Stimulated activated CD8-positive, alpha-beta memory T cell treated with anti-CD3 and anti-CD28 coated beads, Interleukin-15, amount 100 ng/mL, for 1 hour (primary cell): ENCODE measurements at places on chromosomes 3 and 15.

GRCh38 chr3:65633018-65633638, 405.6 kb downstream of the MAGI1 start:
- no peak for DNase-seq

- no peak for DNase-seq
Observed at GRCh38 chr15:58513726-58514336, 82.0 kb downstream of the LIPC start.

DNA sequence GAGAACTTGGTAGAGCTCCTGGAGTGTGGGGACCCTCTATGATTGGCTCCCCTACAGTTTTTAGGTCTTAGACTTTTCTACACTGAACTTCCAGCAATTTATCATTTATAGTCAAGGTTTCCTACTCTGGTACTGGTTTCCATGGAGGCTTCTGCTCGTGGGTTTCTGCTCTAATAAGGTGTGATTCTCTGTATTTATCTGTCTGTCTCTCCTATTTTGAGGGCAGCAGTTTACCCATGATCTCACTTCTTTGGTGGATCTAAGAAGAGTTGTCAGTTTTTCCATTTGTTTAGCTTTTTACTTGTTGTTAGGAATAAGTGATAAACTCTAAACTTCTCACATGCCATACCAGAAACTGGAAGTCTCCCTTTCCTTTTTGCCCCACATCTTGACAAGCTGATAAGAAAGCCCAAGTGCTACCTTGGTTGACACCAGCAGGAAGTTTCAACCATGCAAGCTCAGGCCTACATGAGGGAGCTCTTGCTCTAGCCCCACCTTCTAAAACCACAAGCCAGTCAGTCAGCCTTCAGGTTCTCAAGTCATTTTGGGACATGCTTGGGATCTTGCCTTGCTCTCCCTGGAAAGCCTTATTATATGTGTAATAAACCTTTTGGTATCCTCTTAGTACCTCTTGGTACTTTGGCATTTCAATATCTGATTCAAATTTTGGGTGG, 10.0 kb downstream of the TIMMDC1 start:
- DNase-seq: no peak

GRCh38 chr3:9149566-9149965, 99.9 kb downstream of the SRGAP3 start:
- no peak for DNase-seq

DNA sequence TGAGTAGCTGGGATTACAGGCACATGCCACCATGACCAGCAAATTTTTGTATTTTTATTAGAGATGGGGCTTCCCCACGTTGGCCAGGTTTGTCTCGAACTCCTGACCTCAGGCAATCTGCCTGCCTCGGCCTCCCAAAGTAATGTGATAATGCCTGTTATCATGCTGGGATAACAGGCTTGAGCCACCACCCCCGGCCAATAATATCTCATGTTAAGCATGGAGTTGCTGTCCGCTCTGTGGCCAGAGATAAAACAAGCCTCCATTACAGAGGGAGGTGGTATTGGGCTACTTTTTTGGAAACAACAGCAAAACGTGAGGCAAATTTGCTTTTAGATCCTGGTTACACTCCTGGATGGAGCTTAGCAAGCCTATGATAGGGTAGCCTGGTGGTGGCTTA, 32.9 kb upstream of the ALG1L2 start:
- no peak for DNase-seq

GRCh38 chr3:11238880-11239279, 33.3 kb upstream of the ATG7 start:
- DNase-seq: no peak

DNA sequence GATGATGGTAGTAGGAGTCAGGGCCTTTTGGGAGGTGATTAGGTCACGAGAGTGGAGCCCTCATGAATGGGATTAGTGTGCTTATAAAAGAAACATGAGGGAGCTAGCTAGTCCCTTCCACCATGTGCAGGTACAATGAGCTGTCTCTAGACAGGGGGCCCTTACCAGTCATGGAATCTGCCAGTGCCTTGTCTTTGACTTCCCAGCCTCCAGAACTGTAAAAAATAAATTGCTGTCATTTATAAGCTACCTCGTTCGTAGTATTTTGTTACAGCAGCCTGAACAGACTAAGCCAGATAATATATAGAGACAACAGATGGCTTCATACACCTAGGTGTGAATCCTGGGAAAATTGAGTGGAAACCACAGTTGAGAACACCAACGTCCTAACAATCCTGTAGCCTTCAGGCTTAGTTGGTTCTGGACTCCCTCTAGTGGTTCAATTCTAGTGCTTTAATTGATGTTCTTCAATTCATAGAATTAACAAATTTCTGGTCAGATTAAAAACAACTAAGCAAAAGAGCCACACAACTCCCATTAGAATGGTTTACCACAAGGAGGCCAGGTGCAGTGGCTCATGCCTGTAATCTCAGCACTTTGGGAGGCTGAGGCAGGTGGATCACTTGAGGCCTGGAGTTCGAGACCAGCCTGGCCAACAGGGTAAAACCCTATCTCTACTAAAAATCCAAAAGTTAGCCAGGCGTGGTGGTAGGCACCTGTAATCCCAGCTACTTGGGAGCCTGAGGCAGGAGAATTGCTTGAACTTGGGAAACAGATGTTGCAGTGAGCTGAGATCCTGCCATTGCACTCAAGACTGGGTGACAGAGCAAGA, 21.3 kb upstream of the GATM start:
- DNase-seq: no peak

GRCh38 chr3:196949750-196950149, 7.4 kb upstream of the NCBP2 start:
- no peak for DNase-seq

DNA sequence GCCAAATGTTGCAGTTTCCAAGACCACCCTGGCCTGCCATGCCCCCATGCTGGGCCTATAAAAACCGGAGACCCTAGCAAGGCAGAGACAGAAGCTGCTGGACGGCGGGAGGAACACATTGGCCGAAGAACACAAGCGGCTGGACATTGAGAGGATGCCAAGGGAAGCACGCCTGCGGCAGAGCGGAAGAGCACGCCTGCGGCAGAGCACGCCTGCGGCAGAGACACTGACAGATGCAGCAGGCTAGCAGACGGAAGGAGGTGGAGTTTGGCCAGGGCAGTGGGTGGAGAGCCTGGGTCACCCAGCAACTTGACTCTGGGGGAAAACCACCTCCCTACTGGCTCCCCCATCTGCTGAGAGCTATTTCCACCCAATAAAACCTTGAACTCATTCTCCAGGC, 322.3 kb upstream of the TBL1XR1 start:
- no peak for DNase-seq

GRCh38 chr3:22373182-22373581, 622.2 kb upstream of the ZNF385D start:
- no peak for DNase-seq

DNA sequence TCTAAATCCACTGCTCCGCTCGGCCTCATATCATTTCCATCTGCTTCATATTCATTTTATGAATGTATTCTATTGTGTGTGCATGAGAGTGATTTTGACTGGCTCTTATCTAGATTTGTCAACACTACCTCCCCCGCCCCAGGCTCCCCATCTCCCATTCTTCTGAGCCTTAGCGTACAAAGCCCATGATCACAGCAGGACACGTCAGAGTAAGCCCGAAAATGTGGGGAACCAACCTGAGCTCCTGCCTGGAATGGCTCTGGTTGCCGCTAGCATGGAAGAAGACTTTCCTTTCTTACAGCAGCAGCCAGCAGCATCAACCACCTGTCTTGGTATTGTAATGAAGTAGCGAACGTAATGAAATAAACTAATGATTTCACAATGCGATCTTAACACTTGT, 61.4 kb downstream of the GABRB3 start:
- no peak for DNase-seq

DNA sequence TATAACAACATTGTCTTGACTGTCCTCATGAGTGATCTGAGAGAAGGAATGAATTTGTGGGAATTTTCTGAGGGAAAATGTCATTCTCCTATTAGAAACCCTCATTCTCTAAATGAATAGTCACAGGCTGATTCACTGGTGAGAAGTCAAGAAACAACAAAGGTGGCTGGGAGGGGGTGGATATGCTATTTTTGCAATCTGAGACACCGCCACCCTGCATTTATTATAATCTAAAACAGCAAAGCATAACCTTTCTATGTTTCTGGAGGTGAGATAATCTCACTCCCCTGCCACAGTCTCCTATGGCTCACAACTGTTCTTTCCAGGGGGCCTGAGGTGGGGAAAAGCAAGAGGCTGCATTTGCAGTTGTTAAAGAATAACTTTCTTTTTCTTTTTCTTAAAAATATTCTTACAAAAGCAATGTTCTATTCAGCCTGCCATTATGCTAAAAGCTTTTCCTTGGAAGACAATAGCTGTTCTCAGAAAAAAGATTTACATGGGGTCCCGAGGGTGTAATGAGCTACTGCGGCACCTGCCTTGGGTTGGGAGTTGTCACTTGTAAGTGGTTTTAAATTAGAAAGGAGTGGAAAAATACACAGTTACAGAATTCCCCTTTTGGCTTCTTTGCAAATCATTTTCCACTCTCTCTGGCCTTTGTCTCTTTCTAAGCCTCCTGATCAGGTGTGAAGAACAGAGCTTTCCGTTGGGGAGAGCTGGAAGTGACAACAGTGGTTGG, 220.9 kb downstream of the AGBL1 start:
- no peak for DNase-seq

DNA sequence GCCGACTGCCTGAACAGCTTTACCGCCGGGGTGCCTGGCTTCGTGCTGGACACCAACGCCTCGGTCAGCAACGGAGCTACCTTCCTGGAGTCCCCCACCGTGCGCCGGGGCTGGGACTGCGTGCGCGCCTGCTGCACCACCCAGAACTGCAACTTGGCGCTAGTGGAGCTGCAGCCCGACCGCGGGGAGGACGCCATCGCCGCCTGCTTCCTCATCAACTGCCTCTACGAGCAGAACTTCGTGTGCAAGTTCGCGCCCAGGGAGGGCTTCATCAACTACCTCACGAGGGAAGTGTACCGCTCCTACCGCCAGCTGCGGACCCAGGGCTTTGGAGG, 815 bp downstream of the SPINT1 start:
- no peak for DNase-seq

DNA sequence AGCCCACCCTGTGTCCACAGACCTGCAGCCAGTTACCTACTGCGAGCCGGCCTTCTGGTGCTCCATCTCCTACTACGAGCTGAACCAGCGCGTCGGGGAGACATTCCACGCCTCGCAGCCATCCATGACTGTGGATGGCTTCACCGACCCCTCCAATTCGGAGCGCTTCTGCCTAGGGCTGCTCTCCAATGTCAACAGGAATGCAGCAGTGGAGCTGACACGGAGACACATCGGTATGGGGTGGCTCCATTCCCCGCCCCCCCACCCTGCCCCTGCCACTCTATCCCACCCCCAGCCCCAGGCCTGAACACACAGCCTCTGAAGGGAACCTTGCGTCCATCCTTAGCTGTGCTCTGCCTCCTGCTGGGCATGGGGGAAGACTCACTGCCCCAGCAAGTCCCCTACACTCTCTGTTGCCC, 73.2 kb downstream of the AAGAB start:
- no peak for DNase-seq

DNA sequence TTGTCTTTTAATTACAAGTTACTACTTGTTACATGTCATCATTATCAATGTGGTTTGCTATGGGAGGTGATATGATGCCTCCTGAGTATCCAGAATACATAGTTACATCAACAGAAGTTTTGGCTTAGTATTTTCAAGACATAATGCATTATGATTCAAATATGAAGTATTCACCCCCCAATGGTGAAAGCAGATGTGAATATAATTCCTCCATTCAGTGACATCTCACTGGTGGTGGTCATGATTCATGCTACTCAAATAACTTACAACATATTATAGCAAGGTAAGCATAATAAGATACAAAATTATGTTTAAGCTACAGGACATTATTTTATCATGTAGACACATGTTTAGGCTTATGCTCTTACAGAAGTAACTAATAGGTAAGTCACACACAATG, 34.9 kb upstream of the TTBK2 start:
- no peak for DNase-seq

DNA sequence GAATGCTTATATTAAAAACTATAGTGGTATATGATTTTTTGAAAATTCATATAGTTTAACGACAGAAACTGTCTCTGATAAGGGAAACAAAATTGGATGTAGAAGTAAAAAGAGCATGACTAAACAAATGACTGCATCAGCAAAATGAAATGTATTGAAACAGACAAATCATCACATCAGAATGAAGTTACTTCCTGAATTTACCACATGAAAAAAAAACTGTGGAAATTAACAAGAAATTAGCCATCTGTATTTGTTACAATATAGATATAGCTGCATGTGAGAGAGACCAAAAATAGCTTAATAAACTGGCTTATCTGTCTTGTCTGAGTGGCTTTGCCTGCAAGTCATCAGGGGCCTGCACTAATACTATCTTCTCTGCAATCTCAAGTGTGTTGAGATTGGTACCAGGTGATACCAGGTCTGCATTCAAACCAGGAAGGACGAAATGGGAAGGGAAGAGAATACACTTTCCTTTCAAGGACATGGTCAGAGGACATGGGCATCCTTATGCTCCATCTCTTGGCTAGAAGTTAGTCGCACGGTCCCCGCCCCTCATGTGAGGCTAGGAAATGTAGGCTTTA, 388.7 kb downstream of the GRM7 start:
- DNase-seq: no peak

DNA sequence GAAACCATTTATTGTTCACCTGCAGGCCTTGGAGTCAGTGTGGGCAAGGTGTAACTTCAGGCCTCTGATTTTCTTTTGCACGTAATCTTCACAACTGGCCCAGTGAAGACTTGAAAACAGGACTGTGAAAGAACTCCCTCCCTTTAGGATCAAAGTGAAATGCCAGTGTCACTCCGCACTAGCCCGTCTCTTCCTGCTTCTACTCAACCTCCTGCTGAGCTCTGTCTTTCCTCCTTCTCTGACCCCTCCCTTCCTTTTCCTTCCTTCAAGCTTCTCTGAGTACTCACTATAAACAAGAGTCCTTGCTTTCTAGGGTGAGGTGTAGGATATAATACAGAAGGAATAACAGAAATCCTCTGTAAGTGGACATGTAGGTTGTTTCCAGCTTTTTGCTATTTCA, 28.5 kb downstream of the TMEM41A start:
- DNase-seq: no peak

GRCh38 chr3:144275005-144275404, 303.4 kb downstream of the DIPK2A start:
- DNase-seq: no peak

- no peak for DNase-seq
Observed at GRCh38 chr3:178059836-178060235, 476.4 kb upstream of the KCNMB2 start.

- no peak for DNase-seq
Observed at GRCh38 chr15:93477188-93477587, 388.2 kb upstream of the RGMA start.

DNA sequence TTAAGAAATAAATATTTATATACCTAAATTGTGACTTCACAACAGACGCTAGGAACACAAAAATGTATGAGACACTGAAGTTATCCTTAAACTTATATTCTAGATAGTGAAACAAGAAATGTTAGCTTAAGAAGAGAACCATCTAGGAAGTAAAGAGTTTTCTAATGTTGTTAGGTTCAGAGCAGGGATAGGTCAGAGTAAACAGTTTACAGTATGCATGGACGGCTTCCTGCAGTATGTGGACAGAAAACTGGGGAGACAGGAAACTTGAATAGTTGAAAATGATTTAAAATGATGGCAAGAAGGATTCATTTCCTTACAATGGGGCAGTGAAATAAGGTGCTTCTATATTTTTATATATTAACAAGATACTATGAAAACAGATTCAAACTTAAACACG, 449.8 kb downstream of the MAGI1 start:
- DNase-seq: no peak

GRCh38 chr3:71518089-71518488, 65.4 kb downstream of the FOXP1 start:
- no peak for DNase-seq
